Cortex of kidney (tissue), 1 donor: ENCODE measurements at places on chromosomes 11 and 22.

- DNase-seq: no peak
Observed at GRCh38 chr11:59899532-59899931, 20.9 kb downstream of the OOSP3 start.

DNA sequence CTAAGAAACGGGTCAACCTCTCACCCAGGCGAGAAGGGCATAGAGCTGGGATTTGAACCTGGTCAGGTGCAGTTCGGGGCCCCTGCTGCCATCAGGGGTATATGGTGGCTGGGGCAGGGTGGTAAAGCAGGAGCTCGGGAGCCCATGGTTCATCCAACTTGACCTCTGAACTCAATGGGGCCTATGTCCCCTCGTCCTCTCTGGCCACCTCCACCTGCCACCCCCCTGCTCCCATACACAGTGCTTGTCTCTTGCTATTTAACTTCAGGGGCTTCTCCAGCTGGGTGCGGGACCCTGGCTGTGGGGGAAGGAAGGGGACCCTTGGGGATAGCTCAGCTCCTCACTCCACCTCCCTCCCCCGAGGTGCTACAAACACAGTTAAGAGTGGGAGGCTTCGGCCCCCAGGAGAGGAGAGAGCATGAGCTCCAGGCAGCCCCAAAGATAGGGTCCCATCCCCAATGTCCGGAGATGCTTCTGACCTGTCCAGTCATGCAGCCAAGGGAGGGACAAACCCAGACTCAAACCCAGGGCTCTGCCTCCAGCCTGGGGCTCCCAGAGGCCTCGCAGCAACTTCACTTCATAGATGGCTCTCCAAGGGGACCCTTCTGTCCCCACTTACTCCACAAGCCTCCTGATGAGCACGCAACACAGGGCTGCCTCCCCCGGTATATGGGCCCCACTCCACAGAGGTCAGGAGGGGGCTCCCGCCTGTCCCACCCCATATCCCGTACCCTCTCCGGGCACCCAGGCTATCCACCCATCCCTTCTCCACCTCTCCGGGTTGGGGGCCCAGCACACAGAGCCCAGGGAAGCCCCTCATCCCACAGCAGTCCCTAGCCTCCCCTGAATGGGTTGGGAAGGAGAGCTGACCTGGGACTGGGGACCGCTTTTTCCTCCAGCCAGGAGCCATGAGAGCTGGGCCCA, 712 bp downstream of the IL2RB start:
- DNase-seq: no peak

GRCh38 chr11:29328961-29329441, 687.8 kb downstream of the KCNA4 start:
- DNase-seq: no peak

- DNase-seq: no peak
Observed at GRCh38 chr22:44332946-44333345, 20.2 kb upstream of the SHISAL1 start.

- no peak for DNase-seq
Observed at GRCh38 chr11:11512090-11512489, 109.7 kb downstream of the GALNT18 start.

GRCh38 chr11:88359541-88359940, 22.0 kb upstream of the CTSC start:
- no peak for DNase-seq

DNA sequence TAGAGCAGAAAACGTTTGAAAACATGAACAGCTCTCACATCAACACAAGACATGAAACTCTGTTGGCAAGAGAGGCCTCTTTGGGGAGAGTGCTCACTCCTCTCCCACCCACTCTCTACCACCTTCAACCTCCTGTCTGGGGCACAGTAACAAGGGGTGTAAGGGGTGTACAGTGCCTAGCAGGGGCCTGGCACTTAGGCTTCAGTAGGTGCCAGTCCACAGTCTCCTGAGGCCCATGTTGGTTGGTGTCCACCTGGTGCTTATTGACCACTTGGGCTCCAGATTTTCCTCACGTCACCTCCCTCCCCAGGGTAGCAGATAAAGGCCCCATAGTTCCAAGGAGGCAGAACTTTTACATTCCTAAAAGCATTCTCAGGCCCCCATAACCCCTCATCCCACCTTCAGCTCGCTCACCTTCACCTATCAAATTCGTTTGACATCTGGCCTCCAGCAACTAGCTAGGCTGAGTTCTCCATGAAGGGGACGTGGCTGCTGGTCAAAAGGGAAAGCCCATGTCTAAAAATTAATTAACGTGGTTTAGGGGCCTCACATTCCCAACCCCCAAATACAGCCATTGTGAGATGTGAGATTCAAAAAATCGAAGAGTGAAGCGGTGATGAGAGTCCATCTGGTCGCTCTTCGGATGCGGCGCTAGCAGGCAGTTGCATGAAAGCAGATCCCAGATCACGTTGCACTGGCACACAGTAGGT, 712 bp upstream of the MED15 start:
- no peak for DNase-seq

DNA sequence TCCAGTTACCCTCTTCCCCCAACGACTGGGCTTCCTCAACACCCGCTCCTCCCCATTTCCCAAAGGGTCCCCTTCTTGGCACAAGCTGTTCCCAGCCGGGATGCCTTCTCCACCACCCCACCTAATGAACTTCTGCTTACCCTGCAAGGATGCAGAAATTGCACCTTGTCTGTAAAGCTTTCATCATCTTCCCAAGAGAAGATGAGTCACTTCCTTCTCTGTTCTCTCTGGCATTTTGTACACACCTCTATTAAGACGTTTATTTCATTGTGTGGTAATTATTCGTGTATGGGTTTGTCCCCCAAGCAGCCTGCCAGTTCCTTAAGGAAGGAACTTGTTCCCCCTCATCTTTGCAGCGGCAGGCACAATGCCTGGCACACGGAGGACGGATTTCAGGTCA, 351.1 kb downstream of the CADM1 start:
- DNase-seq: no peak

DNA sequence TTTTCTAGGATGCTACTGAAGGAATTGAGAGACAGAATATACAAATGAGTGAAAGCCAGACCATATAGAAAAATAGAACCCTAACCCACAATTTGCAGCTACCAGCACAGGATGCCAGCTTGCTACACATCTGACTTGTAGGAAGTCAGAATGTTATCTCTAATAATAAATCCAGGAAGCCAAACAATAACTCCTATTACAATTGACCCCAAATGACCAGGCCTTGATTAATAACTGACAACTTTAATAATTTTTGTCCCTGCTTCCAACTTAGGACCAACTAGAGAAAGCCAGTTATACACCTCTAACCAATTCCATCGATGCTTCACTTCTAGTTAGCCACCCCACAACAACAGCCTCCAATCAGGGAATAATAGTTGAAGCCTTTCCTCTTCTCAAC, 193.4 kb downstream of the CASP12 start:
- no peak for DNase-seq

- no peak for DNase-seq
Observed at GRCh38 chr11:22703040-22703439, 36.6 kb downstream of the GAS2 start.

DNA sequence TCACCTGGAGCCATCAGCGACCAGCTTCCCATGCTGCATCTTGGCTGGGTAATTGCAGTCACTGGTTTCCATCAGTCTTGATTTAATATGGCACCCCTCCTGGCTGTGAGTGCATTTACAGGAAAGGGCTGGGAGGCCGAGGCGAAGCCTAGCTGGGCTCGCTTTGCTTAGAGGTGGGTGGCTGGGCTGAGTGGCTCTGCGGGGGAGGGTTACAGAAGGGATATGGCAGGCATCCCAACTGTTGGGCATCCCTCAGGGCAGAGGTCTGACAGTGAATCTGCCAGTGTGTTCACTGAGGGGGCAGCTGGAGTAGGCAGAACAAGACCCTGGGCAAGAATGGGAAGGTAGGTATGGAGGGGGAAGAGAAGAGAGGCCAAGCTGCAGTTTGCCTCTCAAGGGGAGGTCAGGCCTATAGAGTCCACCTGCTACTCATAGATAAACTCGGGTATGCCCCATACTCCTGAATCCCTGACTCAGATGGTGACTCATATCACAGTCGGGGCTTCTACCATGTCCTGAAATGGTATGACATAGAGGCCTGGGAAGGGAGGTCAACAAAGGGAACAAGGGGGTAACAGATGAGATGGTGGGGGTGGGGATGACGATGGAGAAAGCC, 77.5 kb upstream of the PHOX2A start:
- no peak for DNase-seq

DNA sequence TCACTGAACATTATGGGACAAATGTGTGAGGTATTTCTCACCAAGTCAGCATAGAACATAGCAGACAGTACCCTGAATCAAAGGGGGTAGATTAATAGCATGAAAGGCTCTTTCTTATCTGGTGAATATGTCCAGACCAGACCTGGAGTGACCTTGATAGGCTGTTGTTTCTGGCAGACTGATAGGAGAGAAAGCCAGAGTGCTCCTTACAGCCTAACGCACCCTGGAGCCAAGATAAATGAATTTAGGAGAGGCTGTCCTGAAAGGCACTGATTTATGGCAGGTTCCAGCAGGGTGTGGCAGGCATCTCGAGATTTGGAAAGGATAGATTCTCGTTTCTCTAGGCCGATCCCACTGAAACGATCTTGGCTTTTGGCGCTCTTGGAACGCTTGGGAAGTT, 204.6 kb downstream of the DBX1 start:
- DNase-seq: no peak
